ENCODE measurements at places on chromosomes 1 and 21. TPM values are rescaled to one million over a fixed set of nuclear protein-coding genes. Genes with fewer than 3 reads are reported as not detected.

ATAD3B gene
- total RNA-seq, result 33.8 TPM

SELP gene
- not detected for total RNA-seq

BTF3L4 gene
- 63.7 TPM for total RNA-seq

DNA sequence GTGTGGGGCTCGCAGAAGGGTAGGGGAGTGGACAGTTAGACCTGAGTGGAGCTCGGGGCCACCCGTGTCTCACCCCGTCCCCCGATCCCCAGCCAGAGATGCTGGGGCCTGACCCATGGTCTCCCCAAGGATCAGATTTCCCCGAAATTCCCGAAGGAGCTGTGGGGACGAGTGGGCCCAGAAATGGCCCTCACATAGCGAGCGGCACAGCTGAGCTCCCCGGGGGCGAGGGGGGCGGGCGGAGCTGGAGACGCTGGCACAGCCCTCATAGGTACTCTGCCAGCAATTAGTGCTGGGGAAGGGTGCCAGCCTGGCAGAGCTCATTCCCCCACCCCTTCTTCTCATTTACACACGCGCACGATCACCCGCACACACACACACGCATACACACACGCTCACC lies 9.2 kb downstream of the CASZ1 start:
- no peak for DNase-seq
- peaks cover 70% of the 10 kb centered on the region for H3K27me3 ChIP-seq
- H3K4me3 ChIP-seq, result no peak overlapping the region
- no peak overlapping the region for H3K27ac ChIP-seq
- no peaks in the 10 kb centered on the region for H3K4me1 ChIP-seq
- no peaks in the 10 kb centered on the region for H3K36me3 ChIP-seq

GRCh38 chr1:160720356-160721085 lies 8.9 kb upstream of the CD48 start:
- peaks cover 21% of the 10 kb centered on the region for H3K27me3 ChIP-seq
- H3K27ac ChIP-seq, result no peak overlapping the region

- no peaks in the 10 kb centered on the region for H3K27me3 ChIP-seq
- H3K4me3 ChIP-seq, result no peak overlapping the region
- H3K27ac ChIP-seq, result no peak overlapping the region
- H3K4me1 ChIP-seq, result no peaks in the 10 kb centered on the region
- no peak for DNase-seq
These were observed 740.6 kb downstream of the RWDD3 start for GRCh38 chr1:95974586-95974985.

RXFP4 gene
- total RNA-seq, result not detected

- H3K27ac ChIP-seq, result no peak overlapping the region
- no peaks in the 10 kb centered on the region for H3K4me1 ChIP-seq
- no peaks in the 10 kb centered on the region for H3K36me3 ChIP-seq
- no peaks in the 10 kb centered on the region for H3K27me3 ChIP-seq
- DNase-seq, result no peak
These were observed 53.4 kb downstream of the MAN1C1 start for GRCh38 chr1:25669781-25670567.

- DNase-seq, result no peak
- peaks cover 5% of the 10 kb centered on the region for H3K4me1 ChIP-seq
- H3K27ac ChIP-seq, result no peak overlapping the region
- no peak overlapping the region for H3K4me3 ChIP-seq
These were observed 51.7 kb upstream of the DUSP10 start for GRCh38 chr1:221793439-221794078.

GRCh38 chr1:150902346-150902745 lies 15.4 kb downstream of the CTXND2 start:
- no peaks in the 10 kb centered on the region for H3K27me3 ChIP-seq
- H3K36me3 ChIP-seq, result no peaks in the 10 kb centered on the region
- no peak overlapping the region for H3K27ac ChIP-seq
- H3K4me3 ChIP-seq, result no peak overlapping the region

CD84 gene
- total RNA-seq, result not detected

GRCh38 chr1:44759077-44759476 lies 16.3 kb upstream of the RPS8 start:
- no peak overlapping the region for H3K4me3 ChIP-seq
- no peaks in the 10 kb centered on the region for H3K4me1 ChIP-seq
- peaks cover 100% of the 10 kb centered on the region for H3K36me3 ChIP-seq

PLA2G2D gene
- total RNA-seq, result not detected

DNA sequence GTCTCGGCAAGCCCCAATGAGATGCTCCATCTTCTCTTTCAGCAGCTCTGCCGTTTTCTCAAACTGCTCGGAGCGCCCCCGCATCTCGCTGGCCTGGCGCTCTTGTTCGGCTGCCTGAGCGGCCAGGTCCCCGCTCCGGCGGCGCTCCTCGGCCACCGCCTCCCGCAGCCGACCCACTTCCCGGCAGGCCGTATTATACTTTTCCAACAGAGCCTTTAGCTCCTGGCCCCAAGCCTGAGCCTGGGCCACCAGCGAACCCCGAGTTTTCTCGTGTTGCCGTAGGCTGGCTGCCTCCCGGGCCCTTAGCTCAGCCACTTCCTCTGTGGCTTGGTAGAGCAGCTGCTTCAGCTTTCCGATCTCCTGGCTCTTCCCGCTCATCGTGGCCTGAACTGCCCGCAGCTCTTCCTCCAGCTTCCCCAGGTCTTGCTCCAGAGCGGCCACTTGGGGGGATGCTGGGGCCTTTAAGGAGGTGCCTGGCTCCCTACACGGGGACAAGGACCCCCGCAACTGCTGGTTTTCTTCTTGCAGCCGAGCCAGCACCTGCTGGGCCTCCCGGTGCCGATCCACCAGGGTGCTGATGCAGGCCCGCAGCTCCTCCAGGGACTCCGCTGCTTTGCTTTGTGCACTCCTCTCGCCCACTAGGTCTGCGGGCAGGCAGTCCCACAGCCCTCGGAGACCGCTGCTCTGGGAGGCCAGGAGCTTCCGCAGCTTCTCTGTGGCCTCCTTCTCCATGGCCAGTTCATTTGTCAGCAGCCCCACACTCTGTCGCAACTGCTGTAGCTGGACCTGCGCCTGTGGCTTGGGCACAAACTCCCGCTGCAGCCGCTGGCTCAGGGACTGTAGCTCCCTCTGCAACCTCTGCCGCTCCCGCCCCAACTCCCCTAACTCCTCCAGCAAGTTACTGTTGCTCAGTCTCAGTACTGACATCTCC lies 13.4 kb upstream of the PIAS3 start:
- H3K27ac ChIP-seq, result no peak overlapping the region
- no peak for DNase-seq
- H3K4me3 ChIP-seq, result no peak overlapping the region
- H3K4me1 ChIP-seq, result no peaks in the 10 kb centered on the region

GRCh38 chr1:191419842-191420241 lies 738.4 kb upstream of the RGS18 start:
- H3K27me3 ChIP-seq, result no peaks in the 10 kb centered on the region
- no peak overlapping the region for H3K27ac ChIP-seq
- no peaks in the 10 kb centered on the region for H3K36me3 ChIP-seq
- H3K4me3 ChIP-seq, result no peak overlapping the region

GBP6 gene
- not detected for total RNA-seq

GRCh38 chr1:179228783-179229213 lies 679 bp downstream of the ABL2 start:
- peak; percentile 58 for DNase-seq
- peaks cover 7% of the 10 kb centered on the region for H3K36me3 ChIP-seq
- H3K4me1 ChIP-seq, result peaks cover 27% of the 10 kb centered on the region
- no peaks in the 10 kb centered on the region for H3K27me3 ChIP-seq
- no peak overlapping the region for H3K27ac ChIP-seq

DNA sequence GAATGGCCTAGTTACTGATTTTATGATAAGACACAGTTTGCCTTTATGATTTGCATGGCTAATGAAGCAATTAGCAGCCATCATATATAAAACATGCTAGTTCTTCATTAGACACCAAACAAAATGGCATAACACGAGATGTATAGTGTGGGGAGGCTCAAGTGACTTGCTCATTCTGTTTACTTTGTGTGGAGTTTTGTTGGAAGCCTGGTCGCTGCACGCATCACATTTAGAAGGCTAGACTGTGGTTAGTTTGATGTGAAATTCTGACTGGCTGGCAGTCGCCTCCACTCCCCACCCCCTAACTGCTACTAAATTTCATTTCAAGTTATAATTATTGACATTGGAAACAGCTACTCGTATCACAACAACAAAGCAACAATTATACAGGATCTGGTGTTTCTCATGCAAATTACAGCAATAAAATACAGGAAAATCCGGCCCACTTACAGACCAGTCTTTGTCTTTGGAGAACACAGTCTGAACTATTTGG lies 356.1 kb downstream of the LMO4 start:
- no peaks in the 10 kb centered on the region for H3K4me1 ChIP-seq
- H3K27me3 ChIP-seq, result no peaks in the 10 kb centered on the region
- no peak overlapping the region for H3K4me3 ChIP-seq
- no peak overlapping the region for H3K27ac ChIP-seq
- no peaks in the 10 kb centered on the region for H3K36me3 ChIP-seq

CDC14A gene
- 6.5 TPM for total RNA-seq

WNT4 gene
- total RNA-seq, result not detected

- no peaks in the 10 kb centered on the region for H3K4me1 ChIP-seq
- no peaks in the 10 kb centered on the region for H3K36me3 ChIP-seq
- H3K27me3 ChIP-seq, result no peaks in the 10 kb centered on the region
- no peak overlapping the region for H3K4me3 ChIP-seq
These were observed 11.9 kb downstream of the ZYG11B start for GRCh38 chr1:52738148-52738547.

DNA sequence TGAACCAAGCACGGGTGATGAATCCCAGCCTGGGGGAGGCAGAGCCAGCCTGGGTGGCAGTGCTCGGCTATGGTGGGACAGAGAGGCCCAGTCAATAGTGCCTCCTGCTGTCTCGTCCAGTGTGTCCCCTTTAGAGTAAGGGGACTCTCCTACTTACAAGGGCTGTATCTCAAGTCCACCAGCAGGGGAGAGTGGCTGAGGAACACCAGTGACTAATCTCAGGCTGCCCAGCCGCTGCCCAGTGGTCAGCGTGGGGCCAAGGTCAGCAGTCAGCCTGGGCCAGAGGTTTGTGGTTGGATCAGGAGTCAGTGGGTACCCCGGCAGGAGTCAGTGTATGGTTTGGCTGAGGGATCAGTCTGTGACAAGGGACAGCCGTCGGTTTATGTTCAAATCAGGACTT lies 109.2 kb upstream of the RUNX3 start:
- no peaks in the 10 kb centered on the region for H3K4me1 ChIP-seq
- no peak overlapping the region for H3K27ac ChIP-seq
- no peaks in the 10 kb centered on the region for H3K27me3 ChIP-seq
- no peaks in the 10 kb centered on the region for H3K36me3 ChIP-seq

LHX8 gene
- 20.5 TPM for total RNA-seq

MFSD2A gene
- 13.8 TPM for total RNA-seq

GRCh38 chr1:40411294-40411693 lies 37.8 kb downstream of the SMAP2 start:
- peaks cover 54% of the 10 kb centered on the region for H3K36me3 ChIP-seq
- H3K4me1 ChIP-seq, result no peaks in the 10 kb centered on the region
- no peak overlapping the region for H3K4me3 ChIP-seq
- H3K27ac ChIP-seq, result no peak overlapping the region
- no peaks in the 10 kb centered on the region for H3K27me3 ChIP-seq
- DNase-seq, result no peak

DNA sequence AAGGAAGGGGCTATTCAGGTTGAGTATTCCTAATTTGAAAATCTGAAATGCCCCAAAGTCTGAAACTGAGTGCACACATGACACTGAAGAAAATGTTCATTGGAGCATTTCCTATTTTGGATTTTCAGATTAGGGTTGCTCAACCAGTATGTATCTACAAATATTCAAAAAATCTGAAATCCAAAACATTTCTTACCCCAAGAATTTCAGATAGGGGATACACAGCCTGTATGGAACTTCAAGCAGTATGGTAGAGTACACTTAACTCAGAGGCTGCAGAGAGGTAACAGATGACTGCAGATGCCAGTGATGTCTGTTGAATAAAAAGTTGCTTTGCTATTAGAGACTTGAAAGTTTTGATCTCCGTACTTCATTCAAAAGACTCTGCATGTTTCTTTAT lies 19.0 kb downstream of the YTHDF2 start:
- H3K36me3 ChIP-seq, result peaks cover 79% of the 10 kb centered on the region
- peaks cover 16% of the 10 kb centered on the region for H3K4me1 ChIP-seq
- no peaks in the 10 kb centered on the region for H3K27me3 ChIP-seq
- no peak for DNase-seq
- H3K27ac ChIP-seq, result no peak overlapping the region

GRCh38 chr1:234481771-234482170 lies 2.8 kb upstream of the TARBP1 start:
- peaks cover 19% of the 10 kb centered on the region for H3K4me1 ChIP-seq
- H3K4me3 ChIP-seq, result no peak overlapping the region
- H3K36me3 ChIP-seq, result peaks cover 8% of the 10 kb centered on the region
- no peak overlapping the region for H3K27ac ChIP-seq
- no peaks in the 10 kb centered on the region for H3K27me3 ChIP-seq
- DNase-seq, result no peak

- H3K27ac ChIP-seq, result no peak overlapping the region
- no peak for DNase-seq
- H3K36me3 ChIP-seq, result no peaks in the 10 kb centered on the region
- H3K4me1 ChIP-seq, result no peaks in the 10 kb centered on the region
These were observed 1397.8 kb downstream of the NCAM2 start for GRCh38 chr21:22395965-22396364.

Data from SJSA1 (cell line).